Neural crest cell (in vitro differentiated cells): ENCODE measurements at places on chromosomes 16 and 17.

GRCh38 chr16:53041320-53042051 is 11.2 kb downstream of the CHD9NB start:
- DNase-seq = no peak

GRCh38 chr16:73064212-73064993 is 16.5 kb upstream of the ZFHX3 start:
- DNase-seq = no peak

DNA sequence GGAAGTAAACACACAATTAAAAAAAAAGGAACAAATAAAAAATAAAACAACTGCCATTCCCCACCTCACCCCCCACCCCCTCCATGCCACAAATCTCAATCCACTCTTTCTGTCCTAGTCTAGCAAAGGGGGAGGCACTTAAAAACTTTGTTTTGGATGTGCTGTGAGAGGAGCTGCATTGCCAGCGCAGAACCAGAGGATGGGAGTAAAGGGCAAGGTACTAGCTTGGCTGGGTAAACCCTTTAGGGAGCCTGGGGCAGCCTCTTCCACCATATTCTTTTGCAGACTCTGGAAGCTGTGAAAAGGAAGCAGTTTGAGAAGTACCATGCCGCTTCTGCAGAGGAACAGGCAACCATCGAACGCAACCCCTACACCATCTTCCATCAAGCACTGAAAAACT is 1.4 kb downstream of the MRPS7 start:
- no peak for DNase-seq

DNA sequence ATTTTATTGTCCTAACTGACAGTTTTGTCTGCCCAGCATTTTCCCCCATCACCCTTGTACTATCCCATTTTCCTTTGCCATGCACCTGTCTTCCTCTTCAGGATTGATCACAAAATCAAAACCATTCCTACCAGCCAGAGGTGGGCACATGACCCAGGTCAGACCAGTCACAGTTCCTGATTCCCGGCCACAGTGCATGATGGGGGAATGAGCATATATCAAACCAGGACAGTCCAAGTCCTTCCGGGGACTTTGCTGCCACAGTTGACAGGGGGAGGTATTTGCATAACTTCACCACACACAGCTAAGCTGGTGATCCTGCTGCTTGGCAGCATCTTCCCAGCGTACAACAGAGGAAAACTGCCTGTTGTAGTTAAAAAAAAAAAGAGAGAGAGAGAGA is 493.9 kb downstream of the WWOX start:
- no peak for DNase-seq

DNA sequence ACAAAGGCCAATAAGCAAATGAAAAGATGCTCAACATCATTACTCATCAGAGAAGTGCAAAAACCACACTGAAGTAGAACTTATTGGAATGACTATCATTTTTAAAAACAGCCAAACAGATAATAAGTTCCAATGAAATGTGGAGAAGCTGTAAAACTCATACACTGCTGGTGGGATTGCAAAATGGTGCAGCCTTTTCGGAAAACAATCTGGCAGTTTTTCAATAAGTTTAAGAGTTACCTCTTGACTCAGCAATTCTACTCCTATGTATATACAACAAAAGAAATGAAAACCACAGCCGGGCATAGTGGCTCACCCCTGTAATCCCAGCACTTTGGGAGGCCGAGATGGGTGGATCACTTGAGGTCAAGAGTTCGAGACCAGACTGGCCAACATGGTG is 49.3 kb downstream of the AKAP10 start:
- no peak for DNase-seq

DNA sequence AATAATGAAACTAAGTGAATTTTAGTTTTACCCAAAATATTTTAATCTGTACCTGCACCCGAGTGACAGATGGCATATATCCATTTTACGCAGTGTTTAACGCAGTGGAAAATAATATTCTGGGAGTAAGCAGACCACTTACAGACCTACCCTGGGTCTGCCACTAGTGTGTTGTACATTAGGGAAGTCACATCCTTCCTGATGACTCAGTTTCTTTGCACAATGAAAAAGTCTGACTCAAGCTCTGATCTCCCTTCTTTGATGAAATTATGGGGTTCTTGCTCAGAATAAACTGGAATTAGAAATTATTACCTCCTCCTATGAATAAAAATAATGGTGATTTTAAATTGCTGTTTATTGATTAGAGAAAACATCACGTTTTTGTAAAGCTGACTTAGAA is 123.2 kb upstream of the AXIN2 start:
- DNase-seq = no peak

- peak; percentile 65 for DNase-seq
These were observed 18.1 kb upstream of the TMEM98 start for GRCh38 chr17:32909787-32910369.

DNA sequence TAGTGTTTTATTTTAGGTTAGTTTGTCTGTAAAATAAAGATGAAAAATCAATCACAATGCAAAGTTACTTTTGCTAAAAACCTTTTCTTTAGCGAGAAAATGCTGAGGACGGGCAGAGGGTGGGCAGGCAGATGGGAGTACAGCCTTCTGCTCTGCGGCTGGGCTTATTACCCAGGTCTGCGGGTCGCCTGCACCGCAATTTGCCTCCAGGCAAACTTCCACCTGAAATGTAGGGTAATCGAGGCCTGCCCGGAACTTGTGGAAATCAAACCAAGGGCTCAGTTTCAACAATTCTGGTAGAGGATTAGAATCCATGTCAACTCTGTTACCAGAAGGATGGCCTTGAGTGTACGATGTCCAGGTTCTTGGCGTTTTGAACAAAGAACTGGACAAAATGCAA is 22.3 kb upstream of the MMD start:
- DNase-seq = no peak

DNA sequence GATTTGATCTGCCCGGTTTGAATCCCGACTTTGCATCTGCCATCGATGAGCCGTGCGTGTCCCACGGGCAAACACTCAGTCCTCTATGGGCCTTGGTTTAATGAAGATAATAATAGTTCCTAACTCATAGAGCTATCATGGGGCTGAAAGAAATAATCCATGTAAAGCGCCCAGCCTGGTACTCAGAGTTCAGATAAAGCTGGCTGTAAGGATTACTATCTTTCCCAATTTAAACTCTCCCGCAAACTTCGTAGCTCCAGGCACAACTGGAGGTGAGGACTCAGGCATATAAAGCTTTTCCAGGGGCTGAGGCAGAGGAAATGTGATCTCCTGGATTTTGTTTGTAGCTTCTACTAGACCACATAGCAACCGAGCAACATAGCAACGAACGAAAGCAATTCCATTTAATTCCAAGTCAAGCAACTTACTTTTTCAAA is 16.3 kb downstream of the ALOX15 start:
- no peak for DNase-seq

GRCh38 chr17:75295201-75296158 is 6.2 kb upstream of the SLC25A19 start:
- DNase-seq = no peak

DNA sequence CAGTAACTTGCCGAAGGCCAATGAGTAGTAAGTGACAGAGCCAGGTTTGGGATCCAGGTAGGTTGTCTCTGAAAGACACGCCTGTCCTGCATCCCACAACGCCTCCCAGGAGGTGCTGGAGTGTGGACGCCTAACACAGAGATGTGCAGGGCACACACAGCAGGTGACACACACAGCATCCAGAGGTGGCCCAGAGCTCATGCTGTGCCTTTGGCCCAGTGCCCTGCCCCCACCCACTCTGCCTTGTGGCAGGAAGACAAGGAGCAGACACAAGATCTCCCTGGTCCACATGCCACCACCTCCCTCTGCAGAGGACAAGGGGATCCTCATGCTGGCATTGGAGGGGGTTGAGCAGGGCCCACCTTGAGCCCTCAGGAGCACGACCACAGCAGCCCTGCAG is 14.7 kb upstream of the STH start:
- no peak for DNase-seq

- no peak for DNase-seq
These were observed 316.9 kb downstream of the SEC14L1 start for GRCh38 chr17:77457572-77458201.

DNA sequence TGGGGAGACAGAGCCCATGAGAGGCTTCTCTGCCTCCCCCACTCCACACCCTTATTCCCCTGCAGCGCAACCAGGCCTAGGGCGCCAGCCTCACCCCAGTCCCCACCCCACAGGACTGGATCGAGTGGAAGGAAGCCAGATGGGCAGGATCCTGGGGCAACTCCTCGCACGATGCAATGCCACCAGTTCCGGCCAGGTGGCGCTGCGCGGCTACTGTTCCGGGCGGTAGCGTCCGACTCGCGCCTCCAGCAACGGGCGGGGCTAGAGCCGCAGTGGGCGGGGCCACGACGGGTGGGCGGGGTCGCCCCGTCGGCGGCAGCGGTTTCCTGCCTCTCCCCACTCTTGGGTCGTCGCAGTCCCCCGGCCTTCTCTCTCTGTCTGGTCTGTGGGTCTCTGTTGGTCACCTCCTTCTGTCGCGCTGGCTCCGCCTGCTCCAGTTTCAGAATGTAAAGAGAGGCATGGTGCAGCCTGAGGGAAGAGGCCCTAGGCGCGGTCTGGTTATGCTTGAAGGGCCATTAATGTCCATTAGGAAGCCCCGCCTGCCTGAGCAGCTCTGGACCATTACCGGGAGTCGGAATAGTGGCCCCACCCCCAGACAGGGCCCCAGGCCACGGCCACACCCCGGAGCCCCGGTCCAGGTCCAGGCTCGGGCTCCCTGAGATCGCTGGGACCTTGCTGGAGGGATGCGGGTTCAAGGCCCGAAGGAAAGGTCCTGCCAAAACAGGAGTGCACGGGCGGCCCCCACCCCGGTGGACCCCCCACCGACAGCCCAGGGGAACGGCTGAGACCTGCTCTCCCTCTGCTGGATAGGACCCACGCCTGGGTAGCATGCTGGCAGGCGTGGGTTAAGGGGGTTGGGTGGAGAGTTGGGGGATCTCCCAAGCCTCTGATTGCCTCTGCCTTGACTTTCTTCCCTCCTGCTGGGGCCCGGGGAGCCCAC is 3.3 kb upstream of the NHERF2 start:
- peak; percentile 99 for DNase-seq

- DNase-seq = peak; percentile 37
These were observed 43.4 kb upstream of the ICAM2 start for GRCh38 chr17:64063766-64064224.

DNA sequence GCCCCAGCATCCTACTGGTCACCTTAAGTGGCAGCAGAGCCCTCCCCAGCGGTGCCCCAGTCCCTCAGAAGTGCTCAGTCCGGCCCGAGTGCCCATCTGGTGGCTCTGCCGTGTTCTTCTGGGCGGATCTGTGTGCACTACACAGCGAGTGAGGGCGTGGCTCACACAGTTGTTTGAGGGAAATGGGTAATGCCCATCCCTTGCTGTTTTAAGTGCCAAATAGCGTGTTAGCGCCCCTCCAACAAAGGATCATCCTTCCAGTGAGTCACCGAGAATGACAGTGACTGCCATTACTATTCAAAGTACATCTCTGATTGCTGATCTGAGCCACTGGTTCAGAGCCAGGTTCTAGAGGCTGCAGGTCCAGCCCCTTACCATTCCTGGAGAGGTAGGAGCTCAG is 152.0 kb downstream of the LGALS9B start:
- DNase-seq = no peak

DNA sequence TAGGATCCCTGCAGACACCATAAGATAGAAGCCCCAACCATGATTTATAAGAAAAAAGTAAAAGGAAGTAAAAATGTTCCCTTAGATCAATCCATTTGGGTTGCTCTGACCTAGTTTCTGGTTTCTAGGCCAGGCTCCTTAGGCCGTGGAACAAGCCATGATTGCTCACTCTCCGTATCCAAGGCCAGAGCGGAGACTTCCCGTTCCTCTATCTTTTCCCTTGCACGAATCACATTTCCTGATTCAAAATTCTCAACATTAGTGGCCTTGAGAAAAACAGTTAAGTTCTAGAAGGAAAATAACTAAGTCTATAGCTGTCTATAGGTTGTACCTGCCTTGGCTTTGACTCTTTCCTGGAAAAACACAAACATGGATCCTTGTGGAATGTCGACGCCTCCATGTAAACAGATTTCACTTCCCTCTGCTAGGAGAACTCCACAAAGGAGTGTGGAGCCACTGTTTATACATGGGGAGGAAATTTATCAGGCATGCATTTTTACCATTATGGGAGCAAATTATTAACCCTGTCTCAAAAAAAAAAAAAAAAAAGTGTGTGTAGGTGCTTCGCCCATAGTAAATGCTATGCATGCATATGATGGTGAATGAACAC is 149.6 kb downstream of the ZFHX3 start:
- DNase-seq = no peak

- no peak for DNase-seq
These were observed 54.0 kb downstream of the MRM3 start for GRCh38 chr17:836151-836550.

DNA sequence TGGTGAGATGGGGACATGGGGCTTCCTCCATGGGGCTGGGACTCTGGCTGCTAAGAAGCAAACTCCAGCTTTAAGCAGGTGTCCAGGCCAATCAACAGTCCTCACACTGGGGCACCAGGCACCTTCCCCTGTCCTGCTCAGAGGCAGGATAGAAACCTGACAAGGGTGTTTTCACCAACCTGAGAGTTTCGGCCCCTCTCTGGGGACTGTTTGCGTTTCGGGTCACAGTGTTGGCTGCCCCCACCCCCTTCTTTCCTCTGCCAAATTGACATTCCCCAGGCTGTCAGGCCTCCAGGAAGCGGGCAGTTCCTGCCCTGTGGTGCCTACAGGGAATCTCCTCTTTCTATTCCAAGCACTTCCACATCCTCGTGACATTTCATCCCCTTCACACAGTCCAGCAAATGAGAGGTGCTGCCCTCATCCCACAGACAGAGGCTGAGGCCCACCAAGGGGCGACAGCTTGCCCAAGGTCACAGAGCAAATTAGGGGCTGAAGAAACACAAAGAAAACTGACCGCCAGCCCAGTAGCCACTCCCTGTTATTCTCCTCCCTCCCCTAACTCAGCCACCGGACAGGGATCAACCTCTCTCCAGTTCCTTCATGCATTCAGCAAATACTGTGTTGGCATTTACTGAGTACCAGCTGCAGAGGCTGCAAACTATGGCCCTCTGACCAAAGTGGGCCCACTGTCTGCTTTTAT is 38.0 kb downstream of the MMP15 start:
- DNase-seq = no peak
